ENCODE measurements at places on chromosomes 4 and X.

GRCh38 chrX:2145692-2146367 is 354.9 kb downstream of the DHRSX start:
- no peak for DNase-seq

DNA sequence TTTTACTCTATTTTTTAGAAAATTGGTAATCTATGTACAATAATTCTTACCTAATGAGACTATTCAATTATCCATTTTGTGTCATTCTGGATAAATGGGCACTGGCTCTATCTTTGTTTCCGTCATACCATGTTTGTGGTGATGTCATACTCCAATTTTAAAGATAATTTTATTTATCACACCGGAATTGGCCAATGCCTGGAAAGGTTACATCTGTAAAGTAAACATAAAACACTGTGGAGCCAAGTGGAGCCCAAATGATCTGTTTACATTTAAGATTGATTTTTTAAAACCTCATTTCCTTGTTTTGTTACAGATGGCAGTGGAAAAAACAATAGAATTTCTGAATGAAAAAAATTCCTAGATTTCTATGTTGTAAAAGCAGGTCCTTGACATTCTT is 120.2 kb upstream of the GPRIN3 start:
- no peak for DNase-seq

GRCh38 chrX:121110536-121110935 is 63.1 kb downstream of the GLUD2 start:
- no peak for DNase-seq

DNA sequence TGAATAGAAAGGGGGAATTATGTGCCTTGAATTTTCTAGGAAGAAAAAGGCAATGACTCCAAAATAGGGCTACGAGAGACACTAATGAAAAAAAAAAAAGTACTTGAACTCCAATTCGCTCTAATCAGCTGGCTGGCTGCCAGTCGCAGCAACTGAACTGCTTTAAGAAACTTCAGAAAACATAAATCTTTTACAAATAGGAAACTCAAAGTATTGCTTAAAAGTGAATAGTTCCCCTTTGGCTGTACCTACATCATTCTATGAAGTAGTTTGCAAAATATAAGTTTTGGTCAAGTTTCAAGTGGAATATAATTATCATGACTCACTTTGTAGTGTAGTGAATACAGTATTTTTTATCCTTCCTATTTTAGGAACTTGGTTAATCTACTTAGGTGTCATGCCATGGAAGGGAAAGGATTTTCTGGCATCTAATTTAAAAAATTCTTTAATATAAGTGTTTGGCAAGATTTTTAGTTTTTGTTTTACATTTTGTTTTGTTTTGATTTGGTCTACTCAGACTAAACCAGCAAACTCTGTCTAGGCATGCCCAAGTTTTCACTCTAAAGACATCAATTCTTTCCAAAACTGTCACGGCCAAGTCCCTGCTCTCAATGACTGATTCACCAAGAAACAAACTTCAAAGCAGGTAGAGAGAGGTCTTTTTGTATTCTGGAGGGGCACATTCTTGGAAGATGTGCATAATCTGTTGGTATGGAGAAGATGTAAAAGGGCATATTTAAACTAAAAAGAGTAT is 382.4 kb upstream of the GALNT7 start:
- DNase-seq: no peak

DNA sequence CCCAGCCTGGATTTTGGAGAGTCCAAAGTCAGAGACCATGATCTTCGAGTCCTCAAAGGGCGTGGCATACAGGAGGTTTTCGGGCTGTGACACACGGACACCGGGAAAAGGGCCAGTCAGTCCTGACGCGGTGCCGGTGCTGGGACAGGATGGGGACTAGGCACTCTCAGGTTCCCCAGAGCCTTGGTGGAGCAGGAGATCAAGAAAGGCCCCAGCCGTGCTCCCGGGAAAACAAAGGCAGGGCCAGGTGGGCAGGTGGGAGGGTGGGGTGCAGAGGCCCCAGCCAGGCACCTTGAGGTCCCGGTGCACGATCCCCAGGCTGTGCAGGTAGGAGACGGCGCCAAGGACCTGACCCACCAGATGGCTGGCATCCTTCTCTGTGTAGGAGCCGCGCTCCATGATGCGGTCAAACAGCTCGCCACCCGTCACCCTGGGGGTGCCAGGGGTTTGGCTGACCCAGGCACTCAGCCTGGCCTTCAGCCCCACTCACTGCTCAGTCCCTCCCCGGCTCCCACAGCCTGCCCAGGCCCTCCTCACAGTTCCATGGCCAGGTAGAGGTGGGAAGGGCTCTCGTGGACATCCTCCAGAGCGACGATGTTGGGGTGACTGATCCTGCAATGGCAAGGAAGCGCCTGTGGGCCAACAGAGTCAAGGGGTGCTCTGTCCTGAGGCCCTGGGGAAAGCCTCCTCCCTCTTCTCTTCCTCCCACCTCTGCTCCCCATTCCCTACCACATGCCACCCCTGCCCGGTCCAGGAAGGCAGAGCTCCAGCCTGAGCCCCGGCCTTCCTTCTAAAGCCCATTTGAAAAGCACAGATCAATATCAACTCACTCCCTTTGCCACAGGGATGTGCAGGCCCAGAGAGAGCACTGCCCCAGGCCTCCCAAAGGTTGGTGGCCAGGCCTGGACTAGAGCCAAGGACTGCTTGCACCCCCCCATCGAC is 1.8 kb downstream of the PNCK start:
- DNase-seq: no peak

DNA sequence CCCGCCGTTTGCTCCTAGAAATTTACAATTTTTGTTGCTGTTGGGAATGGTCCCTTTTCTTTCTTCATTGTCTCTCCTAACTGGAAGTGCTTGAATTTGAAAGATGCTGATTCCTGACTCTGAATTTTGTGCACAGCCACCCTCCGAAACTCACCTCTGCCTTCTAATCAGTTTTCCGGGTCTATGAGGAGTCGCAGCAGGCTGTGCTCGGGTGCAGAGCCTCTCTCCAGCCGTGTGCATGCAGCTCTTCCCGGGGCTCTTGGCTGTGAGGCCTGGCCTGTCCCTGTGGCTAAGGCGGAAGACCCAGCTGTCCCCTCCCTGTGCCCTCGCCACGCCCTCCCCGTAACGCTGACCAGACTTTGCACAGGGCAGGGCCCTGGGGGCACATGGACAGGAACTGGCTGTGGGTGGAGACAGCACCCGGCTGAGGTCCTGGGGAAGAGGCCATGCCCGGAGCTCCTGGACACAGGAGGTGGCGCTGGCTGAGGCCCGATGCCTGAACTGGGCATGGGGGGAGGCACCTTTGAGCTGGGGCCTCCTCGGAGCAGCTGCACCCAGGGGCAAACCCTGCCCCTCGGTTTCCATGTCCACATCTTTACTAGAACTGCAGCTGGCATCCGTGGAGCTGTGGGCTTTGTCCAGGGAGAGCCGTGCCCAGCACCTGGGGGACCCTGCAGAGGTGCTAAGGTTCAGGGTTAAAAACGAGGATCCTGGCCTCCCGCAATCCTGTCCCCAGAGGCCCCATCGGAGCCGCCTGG is 32.6 kb upstream of the SPON2 start:
- DNase-seq: no peak

GRCh38 chr4:15197005-15197404 is 194.7 kb downstream of the CPEB2 start:
- no peak for DNase-seq

DNA sequence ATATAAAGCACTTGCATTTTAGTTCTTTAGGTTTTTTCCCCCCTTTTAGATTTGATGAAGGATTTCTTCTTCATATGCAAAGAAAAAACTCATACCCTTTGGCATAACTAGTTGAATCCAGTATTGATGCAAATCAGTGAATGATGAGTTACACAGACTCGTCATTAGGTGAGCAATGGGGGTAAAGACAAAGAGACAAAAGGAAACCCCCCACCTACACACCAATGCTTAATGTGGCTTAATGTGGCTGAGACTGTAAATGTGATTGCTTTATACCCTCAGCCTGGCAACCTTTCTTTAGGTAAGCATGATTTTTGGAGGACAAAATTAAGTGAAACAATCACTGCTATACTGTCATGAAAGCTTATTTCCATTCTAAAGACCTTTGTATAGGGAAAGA is 39.5 kb downstream of the CD40LG start:
- no peak for DNase-seq
